ENCODE measurements at places on chromosomes 5 and 9.

GRCh38 chr5:177445052-177445916, 1.3 kb upstream of the PRR7 start:
- DNase-seq: no peak

DNA sequence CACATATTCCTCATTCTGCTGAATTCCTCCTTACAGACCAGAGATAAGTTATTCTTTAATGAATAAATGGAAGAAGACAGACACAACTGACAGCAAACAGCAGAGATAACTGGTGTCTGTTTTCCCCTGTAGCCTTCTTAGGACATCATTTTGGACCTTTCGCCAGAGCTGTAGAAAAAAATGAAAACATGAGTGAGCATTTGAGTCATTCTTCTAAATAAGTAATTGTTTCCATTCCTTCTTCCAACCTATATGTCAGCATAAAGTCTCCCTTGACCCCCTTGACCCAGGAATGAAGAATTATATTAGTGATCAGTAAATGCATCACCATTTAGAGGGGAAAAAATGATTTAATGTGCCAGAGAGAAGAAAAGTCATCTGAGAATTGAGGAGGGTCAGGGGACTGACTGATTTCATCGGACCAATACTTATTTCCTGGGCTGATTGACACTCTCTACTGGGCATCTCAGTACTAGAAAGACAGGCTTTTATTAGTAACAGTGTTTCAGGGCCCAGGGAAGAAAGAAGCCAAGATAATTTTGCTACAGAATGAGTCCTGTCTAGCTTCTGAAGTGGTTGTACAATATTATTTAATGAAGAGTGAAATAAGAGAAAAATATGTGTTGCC, 597.0 kb downstream of the PSAT1 start:
- DNase-seq: no peak

GRCh38 chr5:144276034-144276822, 105.6 kb downstream of the KCTD16 start:
- no peak for DNase-seq

- DNase-seq: no peak
Measured at GRCh38 chr9:133238272-133238850, 29.3 kb upstream of the OBP2B start.

GRCh38 chr5:176700239-176700847, 53.1 kb downstream of the TSPAN17 start:
- no peak for DNase-seq
